ENCODE measurements at places on chromosomes 3 and 15.

DNA sequence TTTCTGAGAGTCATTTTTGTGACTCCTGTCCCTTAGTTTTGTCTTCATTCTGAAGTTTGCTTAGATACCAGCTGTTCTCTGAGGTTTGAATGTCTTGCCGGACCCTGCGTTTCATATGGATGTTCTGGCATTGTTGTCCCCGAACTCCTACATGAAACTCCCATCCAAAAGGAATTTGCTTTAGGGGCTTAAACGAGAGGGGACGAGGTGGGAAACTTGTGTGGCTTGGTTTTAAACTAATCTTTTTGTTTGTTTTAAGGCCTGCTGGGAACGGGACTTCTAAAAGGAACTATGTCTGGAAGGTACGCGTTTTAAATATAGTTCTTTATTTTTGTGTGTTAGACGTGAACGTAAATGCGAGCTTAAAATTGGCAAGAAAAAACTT, 679 bp downstream of the RPL35A start:
- no peak for DNase-seq

- no peak for DNase-seq
Observed at GRCh38 chr3:67018105-67018788, 20.1 kb downstream of the KBTBD8 start.

GRCh38 chr3:141804447-141804777, 41.2 kb downstream of the GRK7 start:
- DNase-seq, result no peak

DNA sequence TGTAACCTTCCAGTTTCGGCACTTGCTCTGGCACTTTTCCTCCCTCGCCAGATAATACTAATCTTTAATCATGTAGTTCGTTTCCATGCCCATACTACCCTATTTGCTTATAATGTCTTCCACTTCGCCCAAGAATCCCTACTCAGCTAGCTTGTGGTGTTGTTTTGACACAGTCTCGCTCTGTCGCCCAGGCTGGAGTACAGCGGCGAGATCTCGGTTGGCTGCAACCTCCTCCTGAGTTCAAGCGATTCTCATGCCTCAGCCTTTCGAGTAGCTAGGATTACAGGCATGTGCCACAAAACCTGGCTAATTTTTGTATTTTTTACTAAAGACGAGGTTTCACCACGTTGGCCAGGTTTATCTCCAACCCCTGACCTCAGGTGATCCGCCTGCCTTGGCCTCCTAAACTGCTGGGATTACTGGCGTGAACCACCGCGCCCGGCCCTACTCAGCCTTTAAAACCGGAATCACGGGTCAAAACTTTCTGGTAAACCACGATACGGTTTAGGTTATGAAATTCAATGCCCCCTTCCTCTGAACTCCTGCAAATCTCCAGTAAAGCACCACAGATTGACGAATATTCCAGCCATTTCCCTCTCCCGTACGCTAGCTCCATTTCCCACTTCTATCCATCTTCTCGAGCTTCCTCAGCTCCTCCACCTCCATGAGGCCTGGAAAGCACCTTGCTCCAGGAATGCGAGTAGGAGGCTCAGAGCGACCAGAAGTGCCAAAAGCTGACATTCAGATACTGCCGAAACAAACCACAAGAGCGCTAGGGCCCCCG, 878 bp upstream of the RAD51 start:
- no peak for DNase-seq
